Aorta (tissue), 5 donors: ENCODE measurements at places on chromosomes 5 and 9.

DNA sequence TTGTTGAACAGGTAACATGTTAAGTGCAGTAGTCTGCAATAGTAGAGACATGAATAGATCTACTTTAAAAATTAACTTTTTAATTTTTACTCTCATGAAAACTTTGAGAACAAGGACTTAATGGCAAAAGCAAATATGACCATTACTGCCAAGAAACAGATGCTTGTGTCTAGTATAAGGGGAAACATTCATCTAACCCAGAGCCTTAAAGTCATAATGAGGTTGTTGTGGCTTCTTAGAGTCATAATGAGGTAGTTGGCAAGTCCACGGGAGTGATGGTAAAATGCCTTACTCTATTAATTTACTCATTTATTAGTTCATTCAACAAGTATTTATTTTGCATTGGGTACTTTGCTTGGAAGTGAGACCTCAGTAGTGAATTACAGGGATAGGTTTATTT is 71.5 kb downstream of the JAKMIP2 start:
- no peak overlapping the region for H3K4me3 ChIP-seq
- no peak overlapping the region for H3K27ac ChIP-seq
- H3K27me3 ChIP-seq: no peaks in the 10 kb centered on the region
- H3K36me3 ChIP-seq: no peaks in the 10 kb centered on the region

GRCh38 chr9:93676310-93677047 is 100.1 kb downstream of the PHF2 start:
- H3K4me3 ChIP-seq: no peak overlapping the region
- H3K4me1 ChIP-seq: no peaks in the 10 kb centered on the region
- DNase-seq: peak; percentile 44
- H3K36me3 ChIP-seq: peaks cover 2% of the 10 kb centered on the region
- no peak overlapping the region for H3K27ac ChIP-seq

DNA sequence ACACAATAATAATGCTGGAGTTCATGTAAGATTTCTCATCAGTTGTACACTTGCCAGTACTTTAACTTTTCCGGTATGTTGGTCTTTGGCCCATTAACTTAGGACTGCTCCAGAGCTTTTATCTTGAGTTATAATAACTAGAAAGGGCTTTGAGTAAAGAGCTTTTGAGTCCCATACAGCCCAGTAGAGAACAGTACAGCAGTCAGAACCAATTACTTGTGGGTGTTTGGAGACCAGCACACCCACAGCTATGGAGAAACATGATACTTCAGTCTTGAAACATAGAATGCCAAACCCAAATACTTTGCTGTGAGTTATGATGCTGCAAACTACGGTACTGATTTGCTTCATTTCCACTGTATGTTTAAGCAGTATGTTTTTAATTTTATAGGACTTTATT is 374.3 kb downstream of the CCDC171 start:
- no peaks in the 10 kb centered on the region for H3K36me3 ChIP-seq
- H3K27me3 ChIP-seq: no peaks in the 10 kb centered on the region
- H3K4me3 ChIP-seq: no peak overlapping the region
- no peaks in the 10 kb centered on the region for H3K4me1 ChIP-seq
- no peak for DNase-seq

DNA sequence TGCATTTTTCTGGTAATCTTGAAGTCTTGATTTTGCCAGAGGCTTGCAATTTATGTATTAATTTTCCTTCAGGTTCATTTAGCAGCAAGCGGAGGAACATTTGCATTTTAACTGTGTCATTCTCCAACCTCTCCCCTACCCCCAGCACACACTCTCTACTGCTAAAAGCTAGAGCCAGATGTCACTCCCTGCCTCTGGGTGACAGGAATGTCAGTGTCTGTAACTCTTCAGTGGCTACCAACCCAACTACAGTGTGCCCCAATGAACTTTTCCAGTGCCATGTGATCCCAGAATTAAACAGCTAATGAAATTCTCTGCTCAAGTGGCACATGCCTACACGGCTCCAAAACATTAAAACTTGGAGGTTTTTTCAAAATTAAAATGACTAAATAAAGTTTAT is 260.3 kb downstream of the GOLPH3 start:
- H3K4me3 ChIP-seq: no peak overlapping the region
- no peaks in the 10 kb centered on the region for H3K36me3 ChIP-seq
- H3K27me3 ChIP-seq: no peaks in the 10 kb centered on the region
- no peak overlapping the region for H3K27ac ChIP-seq
- DNase-seq: no peak
- no peaks in the 10 kb centered on the region for H3K4me1 ChIP-seq

GRCh38 chr9:89739511-89739910 is 134.7 kb downstream of the GADD45G start:
- no peak overlapping the region for H3K27ac ChIP-seq
- H3K36me3 ChIP-seq: no peaks in the 10 kb centered on the region
- no peak for DNase-seq
- no peak overlapping the region for H3K4me3 ChIP-seq
- H3K27me3 ChIP-seq: no peaks in the 10 kb centered on the region

GRCh38 chr5:23675456-23675855 is 168.0 kb downstream of the PRDM9 start:
- H3K4me3 ChIP-seq: no peak overlapping the region
- H3K4me1 ChIP-seq: no peaks in the 10 kb centered on the region
- H3K27me3 ChIP-seq: no peaks in the 10 kb centered on the region
- H3K36me3 ChIP-seq: no peaks in the 10 kb centered on the region

- H3K27ac ChIP-seq: no peak overlapping the region
- H3K27me3 ChIP-seq: no peaks in the 10 kb centered on the region
- no peaks in the 10 kb centered on the region for H3K4me1 ChIP-seq
- no peak overlapping the region for H3K4me3 ChIP-seq
- no peaks in the 10 kb centered on the region for H3K36me3 ChIP-seq
- no peak for DNase-seq
Observed at GRCh38 chr9:124369231-124369797, 45.9 kb downstream of the PSMB7 start.

DNA sequence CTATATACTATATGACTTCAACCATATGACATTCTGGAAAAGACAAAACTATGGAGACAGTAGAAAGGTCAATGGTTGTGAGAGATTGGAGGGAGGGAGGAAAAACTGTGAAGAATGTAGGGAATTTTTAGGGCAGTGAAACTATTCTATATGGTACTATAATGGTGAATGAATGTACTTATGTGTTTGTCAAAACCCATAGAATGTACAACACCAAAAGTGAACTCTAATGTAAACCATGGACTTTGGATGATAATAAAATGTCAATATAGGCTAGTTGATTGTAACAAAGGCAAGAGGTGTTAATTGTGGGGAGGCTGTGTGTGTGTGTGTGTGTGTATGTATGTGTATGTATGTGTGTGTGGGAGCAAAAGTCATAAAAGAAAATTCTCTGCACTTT is 10.8 kb upstream of the STOM start:
- no peaks in the 10 kb centered on the region for H3K4me1 ChIP-seq
- no peak overlapping the region for H3K4me3 ChIP-seq
- H3K27ac ChIP-seq: no peak overlapping the region
- H3K36me3 ChIP-seq: no peaks in the 10 kb centered on the region

- H3K36me3 ChIP-seq: no peaks in the 10 kb centered on the region
- peaks cover 23% of the 10 kb centered on the region for H3K4me1 ChIP-seq
- no peaks in the 10 kb centered on the region for H3K27me3 ChIP-seq
- peak overlapping the region; percentile 59 for H3K27ac ChIP-seq
- H3K4me3 ChIP-seq: no peak overlapping the region
Observed at GRCh38 chr9:4862506-4863250, 69.9 kb downstream of the RCL1 start.

GRCh38 chr5:79181419-79182022 is 54.4 kb upstream of the JMY start:
- DNase-seq: no peak
- no peak overlapping the region for H3K4me3 ChIP-seq
- no peaks in the 10 kb centered on the region for H3K4me1 ChIP-seq
- H3K36me3 ChIP-seq: no peaks in the 10 kb centered on the region
- H3K27ac ChIP-seq: no peak overlapping the region

DNA sequence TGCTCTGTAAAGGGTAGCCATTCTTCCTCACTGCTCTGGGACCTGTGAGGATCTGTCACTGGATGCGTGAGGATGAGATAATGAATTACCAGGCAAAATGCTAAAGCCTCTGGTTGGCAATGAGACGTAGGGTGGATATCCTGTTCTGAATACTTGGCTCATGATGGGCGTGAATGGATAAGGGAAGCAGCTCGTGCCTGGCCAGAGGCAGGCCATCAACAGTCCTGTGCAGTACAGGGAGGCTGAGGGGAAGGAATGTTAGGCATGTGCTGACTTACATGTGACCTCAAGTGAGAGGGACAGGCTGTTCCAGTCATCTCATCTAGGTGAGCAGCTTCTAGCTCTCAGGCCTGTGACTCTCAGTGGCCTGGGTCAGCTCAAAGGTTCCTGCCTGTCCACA is 172.8 kb downstream of the CARTPT start:
- DNase-seq: no peak
- H3K4me1 ChIP-seq: no peaks in the 10 kb centered on the region
- H3K36me3 ChIP-seq: no peaks in the 10 kb centered on the region
- H3K4me3 ChIP-seq: no peak overlapping the region
- H3K27ac ChIP-seq: peak overlapping the region; percentile 46
- no peaks in the 10 kb centered on the region for H3K27me3 ChIP-seq

DNA sequence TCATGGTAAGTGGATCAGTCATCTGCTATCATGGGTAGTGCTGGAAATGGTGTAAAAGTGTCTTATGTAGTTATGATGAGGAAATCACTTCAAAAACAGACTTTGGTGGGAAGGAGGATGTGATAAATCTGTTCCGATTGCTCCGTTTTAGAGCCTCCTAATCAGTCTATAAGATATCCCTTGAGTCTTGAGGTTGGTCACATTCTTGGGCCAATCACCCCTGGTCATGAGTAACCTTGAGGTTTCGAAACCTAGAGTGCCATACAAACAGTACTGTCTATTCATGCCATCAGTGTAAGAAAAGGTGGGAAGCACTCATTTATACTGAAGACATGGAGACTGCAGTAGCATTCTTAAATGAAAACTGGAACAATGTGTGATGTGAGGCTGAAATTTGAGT is 45.8 kb downstream of the LRRTM2 start:
- peaks cover 1% of the 10 kb centered on the region for H3K4me1 ChIP-seq
- peaks cover 3% of the 10 kb centered on the region for H3K36me3 ChIP-seq
- H3K4me3 ChIP-seq: no peak overlapping the region
- no peak for DNase-seq
- no peaks in the 10 kb centered on the region for H3K27me3 ChIP-seq

DNA sequence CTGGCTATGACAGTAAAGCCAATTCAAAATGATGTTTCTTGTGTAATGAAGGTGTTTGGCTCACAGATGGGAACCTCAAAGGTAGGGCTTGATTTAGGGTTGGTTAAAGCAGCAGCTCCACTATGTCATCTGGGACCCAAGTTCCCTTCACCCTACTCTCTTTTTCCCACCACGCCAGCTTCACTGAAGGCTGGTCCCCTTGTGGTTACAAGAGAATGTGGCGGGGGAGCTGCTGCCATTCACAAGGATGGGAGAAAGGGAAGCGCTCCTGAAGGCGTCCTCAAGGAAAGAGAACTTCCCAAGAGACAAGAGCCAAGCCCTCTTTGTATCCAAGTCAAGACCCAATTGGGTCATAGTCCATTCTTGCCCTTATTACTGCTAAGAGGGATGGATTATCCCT is 72.7 kb downstream of the NTRK2 start:
- H3K27ac ChIP-seq: no peak overlapping the region
- no peak overlapping the region for H3K4me3 ChIP-seq
- no peaks in the 10 kb centered on the region for H3K27me3 ChIP-seq

DNA sequence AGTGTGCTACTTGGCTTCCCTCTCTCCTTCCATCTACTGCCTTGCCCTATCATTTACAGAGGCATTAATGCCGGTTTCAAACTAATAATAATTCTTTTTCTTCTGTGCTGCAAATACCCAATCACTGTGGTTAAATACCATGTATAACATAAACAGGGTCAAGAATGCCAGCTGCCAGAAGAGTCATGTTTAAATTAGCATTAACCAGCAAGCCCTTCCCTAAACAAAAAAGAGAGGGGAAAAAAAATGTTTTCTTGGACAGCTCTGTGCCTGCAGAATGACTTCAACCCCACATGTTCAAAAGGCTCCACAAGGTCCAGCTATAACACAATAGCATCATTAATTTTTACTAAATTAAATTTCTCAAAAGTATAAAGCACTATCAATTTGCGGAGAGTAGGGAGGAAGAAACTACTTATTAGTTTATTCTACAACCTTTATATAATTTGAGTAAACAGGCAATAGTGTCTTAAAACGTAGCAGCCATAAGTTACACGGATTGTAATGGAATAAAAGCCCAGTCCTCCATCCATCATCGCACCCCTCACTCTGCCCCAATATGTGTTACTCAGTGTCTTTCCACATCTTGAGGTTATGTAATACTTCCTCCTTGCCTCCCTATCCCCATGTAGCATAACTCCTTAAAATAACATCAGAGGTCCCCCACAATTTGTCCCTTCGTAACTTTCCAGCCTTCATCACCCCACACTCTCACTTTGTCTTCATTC is 3.9 kb downstream of the LPAR1 start:
- H3K27me3 ChIP-seq: no peaks in the 10 kb centered on the region
- DNase-seq: no peak
- H3K36me3 ChIP-seq: peaks cover 6% of the 10 kb centered on the region
- H3K4me1 ChIP-seq: peaks cover 2% of the 10 kb centered on the region
- H3K27ac ChIP-seq: no peak overlapping the region

DNA sequence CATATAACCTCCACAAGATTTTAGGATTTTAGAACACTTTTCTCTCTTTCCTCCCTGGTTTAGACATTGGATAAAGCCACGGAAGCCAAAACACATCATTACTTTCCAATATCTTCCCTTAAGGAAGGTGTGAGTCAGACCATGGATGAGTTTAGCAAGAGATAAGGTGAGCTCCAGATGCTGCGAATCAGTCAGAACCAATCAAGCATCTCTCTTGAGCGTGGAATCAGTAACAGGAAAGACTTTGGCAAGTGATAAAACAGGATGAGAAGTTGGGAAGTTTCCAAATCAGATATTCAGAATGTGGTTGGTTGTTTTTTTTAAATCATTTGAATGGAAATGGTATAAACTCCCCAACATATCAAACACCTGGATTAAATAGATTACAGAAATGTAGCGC is 397.8 kb downstream of the EFNA5 start:
- no peak overlapping the region for H3K4me3 ChIP-seq
- no peaks in the 10 kb centered on the region for H3K4me1 ChIP-seq
- H3K36me3 ChIP-seq: no peaks in the 10 kb centered on the region
- no peak overlapping the region for H3K27ac ChIP-seq

DNA sequence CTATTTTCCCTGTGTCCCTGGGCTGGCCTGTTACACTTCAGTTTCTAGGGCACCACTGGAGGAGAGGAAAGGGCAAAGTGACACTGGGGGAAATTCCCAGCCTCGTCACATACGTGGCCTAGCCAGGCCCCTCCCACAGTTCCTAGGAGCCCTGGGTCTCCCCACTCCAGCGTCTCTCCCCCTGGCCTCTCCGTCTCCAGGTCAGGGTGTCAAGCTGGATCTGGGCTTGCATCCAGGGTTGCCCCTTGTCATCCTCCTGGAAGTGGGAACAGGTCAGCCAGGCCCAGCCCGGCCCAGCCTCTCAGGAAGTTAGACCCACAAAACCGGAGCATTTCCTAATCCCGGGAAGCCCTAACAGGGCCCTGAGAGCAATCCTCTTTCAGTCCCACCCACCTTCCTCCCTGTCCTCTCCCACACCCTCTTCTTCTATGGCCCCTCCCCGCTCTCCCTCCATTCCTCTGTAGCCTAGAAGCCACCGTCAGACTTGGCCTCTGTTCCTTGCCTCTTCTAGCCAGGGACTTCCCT is 4.7 kb upstream of the TNIP1 start:
- no peaks in the 10 kb centered on the region for H3K4me1 ChIP-seq
- no peak overlapping the region for H3K27ac ChIP-seq
- H3K4me3 ChIP-seq: no peak overlapping the region
- H3K27me3 ChIP-seq: no peaks in the 10 kb centered on the region
